ENCODE measurements at places on chromosomes 7 and 10.
A peak's percentile ranks its signal among the peaks of the same experiment; 100 is the strongest.

DNA sequence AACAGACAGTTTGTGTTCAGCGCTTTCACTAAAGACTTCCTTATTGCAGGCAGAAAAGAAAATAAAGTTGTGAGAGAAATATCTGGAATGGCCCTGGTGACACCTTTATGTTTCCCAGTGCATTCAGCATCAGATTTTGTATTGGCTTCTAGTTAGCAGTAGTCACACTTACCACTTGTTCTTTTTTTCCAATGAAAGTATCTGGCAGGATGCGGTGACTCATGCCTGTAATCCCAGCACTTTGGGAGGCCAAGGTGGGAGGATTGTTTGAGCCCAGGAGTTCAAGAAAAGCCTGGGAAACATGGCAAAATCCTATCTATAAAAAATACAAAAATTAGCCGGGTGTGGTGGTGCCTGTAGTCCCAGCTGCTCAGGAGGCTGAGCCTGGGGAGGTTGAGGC lies 649.6 kb downstream of the LRMDA start:
- no peak for DNase-seq

GRCh38 chr10:90906596-90906995 lies 14.3 kb downstream of the ANKRD1 start:
- DNase-seq: no peak

DNA sequence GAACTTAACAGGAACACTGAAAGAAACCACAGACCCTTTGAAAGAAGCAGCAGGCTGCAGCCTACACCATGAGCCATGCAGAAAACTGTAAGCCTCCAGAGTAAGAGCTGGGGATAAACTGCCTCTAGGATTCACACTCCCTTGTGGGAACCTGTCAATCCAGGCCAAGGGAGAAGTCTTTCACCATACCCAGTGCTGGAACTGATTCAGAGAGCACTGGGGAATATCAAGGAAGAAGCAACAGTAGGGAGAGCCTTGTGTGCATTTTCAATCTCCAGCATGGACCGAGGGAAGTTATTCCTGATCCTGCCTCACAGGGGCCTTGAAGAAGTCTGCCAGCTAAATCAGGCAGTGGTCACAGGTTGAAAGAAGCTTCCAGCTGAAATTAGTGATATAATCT lies 282.2 kb downstream of the AGMO start:
- no peak for DNase-seq

GRCh38 chr7:114084472-114085312 lies 165.9 kb upstream of the PPP1R3A start:
- peak; percentile 28 for DNase-seq

GRCh38 chr10:59098831-59099452 lies 77.5 kb upstream of the PHYHIPL start:
- DNase-seq: no peak

DNA sequence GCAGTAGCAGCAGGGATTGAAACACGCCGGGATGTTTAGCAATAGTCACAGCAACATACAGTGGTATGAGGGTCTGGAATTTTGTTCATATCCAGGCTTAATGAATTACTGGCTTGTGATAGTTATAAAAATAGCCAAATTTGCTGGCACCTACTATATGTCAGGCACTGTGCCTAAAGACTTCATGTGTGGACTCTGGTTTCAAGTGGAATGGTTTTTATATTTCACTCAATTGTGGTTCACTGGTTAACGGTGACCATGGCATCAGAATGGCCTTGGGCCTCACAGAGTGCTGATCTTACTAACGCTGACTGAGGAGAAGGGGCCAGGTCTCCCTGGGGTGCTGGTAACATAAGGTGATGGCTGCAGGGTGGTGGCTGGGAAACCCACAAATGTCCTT lies 55.7 kb downstream of the CELF2 start:
- no peak for DNase-seq

- no peak for DNase-seq
Observed at GRCh38 chr10:125021686-125022344, 79.9 kb downstream of the ZRANB1 start.

DNA sequence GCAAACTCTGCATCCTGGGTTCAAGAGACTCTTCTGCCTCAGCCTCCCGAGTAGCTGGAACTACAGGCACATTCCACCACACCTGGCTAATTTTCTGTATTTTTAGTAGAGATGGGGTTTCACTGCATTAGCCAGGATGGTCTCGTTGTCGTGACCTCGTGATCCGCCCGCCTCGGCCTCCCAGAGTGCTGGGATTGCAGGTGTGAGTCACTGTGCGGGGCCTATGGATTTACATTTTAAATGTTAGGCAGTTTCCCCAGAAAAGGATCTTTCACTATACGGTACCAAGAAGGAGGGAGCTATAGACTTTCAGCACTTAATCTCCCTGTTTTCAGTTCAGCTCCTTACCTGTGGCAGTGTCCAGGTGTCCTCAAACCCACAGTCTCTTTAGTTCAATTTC lies 50.8 kb downstream of the SIRT1 start:
- no peak for DNase-seq

DNA sequence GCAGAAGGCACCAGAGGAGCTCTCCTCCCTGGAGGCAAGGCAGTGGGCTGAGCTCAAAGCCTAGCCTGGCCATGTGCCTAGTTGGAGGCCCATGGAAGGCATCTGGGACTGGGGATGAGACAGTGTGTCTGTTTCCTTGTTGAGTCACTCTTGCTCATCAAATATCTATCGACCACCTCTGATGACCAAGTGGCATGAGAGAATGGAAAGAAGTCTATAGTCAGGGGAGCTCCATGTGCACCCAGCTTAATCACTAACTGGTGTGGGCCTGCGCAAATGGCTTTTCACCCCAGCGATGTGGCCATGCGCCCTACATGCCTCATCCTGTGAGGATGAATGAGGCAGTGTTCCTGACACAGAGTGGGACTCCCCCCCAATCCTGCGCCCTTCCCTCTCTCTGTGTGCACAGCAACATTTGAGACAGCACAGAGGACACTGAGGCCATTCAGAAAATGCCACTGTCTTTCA lies 229.9 kb downstream of the RPS24 start:
- no peak for DNase-seq

- DNase-seq: no peak
Observed at GRCh38 chr7:32037650-32038198, 32.5 kb downstream of the PDE1C start.

- no peak for DNase-seq
Observed at GRCh38 chr7:134515569-134516468, 11.5 kb upstream of the AKR1B10 start.

DNA sequence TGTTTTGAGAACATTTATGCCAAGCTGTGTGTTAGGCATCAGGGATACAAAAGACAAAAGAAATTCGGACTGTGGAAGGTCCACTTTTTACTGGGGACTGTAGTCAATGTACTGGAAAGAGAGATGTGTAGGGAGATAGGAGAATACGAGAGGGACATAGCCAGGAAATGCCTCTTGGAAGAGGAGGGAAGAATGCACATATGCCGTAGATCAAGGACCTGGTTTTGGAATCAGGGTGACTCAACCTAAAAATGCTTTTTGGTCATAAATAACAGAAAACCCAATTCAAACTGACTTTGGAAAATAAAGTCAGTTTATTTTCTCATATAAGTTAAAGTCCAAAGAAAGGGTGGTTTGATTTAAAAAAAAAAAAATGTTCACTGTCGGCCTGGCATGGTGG lies 140.3 kb upstream of the TCF7L2 start:
- no peak for DNase-seq

DNA sequence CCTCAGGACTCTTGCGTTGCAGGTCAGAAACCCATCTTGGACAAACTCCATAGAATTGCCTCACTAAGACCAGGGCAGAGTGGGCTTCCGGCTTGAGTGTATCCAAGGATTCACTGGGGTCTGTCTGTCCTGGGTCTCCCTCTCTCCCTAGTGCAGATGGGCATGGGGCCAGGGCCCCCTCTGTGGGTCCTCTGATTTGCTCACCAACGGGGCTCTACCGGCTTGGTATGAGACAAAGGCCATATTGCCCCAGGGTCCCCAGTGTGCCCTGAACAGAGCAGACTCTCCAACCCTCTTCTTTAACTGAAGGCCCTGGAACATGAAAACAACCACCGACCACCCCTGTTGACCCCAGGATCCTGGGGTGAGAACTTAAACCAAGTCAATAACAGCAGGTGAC lies 68.2 kb upstream of the CHST15 start:
- no peak for DNase-seq

- DNase-seq: no peak
Observed at GRCh38 chr10:112954974-112955581, 5.0 kb downstream of the TCF7L2 start.

DNA sequence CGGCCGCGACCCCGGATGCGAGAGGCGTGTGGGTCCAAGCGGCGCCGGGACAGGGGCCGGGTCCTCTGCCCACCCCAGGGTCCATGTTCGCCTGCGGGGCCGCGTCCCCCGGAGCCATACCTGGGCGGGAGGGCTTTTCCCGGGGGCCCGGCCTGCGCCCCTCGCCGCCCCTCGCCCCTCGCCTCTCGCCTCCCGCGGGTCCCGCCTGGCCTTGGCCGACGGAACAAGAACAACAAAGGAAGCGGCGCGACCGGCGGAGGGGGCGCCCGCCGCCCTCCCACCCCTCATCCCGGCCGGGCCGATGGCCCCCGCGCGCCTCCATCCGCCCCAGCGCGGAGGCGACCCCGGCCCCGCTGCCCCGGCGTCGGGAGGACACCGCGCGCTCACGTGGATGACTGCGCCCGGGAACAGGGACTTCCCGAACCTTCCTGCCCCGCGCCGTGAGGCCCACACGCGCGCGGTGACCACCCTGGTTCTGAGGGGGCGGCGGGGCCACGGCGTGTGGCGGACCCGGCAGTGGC lies 348.2 kb downstream of the DNAJB6 start:
- DNase-seq: no peak

GRCh38 chr10:58996063-58996462 lies 180.4 kb upstream of the PHYHIPL start:
- DNase-seq: no peak
